ENCODE measurements at places on chromosomes 7 and 10.

DNA sequence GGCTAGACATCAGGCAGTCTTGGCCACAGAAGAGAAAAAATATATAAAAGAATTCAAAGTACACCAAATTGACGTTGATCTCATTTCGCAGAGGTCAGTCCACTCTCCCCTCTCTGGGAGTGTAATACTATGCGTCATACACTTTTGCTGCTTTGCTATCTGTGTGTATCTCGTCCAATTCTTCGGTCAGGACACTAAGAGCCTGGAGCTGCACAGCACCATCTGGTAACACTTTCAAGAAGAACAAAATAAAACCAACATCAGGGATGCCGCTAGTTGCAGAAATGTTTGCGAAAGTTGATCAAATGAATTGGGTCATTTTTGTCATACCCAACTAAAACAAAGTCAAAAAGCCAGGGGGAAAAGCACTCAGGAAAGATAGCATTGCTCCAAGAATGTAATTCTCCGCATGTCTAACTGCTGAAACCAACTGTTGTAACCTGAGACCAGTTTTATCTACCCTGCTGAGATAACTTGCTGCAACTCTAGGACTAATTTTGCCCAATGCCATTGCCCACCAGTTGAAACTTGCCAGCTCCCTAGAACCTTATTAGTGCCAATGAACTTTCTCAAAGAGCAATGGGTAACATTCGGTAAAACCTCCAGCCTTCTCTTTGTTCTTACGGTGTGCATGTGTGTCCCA lies 23.0 kb downstream of the TMEM176A start:
- DNase-seq: peak; percentile 3

DNA sequence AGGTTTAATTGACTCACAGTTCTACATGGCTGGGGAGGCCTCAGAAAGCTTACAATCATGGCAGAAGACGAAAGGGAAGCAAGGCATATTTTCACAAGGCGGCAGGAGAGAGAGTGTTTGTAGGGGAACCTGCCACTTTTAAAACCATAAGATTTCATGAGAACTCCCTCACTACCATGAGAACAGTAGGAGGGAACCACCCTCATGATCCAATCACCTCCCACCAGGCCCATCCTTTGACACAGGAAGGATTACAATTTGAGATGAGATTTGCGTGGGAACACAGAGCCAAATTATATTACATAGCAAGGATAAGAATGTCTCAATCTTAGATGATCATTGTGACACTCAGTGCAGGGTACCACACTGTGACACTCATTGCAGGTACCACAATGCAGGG lies 44.2 kb downstream of the MRPL32 start:
- no peak for DNase-seq

- DNase-seq: no peak
These were observed 39.0 kb upstream of the PCBD1 start for GRCh38 chr10:70927189-70927943.

- DNase-seq: no peak
These were observed 103.3 kb upstream of the DIP2C start for GRCh38 chr10:792792-793100.

DNA sequence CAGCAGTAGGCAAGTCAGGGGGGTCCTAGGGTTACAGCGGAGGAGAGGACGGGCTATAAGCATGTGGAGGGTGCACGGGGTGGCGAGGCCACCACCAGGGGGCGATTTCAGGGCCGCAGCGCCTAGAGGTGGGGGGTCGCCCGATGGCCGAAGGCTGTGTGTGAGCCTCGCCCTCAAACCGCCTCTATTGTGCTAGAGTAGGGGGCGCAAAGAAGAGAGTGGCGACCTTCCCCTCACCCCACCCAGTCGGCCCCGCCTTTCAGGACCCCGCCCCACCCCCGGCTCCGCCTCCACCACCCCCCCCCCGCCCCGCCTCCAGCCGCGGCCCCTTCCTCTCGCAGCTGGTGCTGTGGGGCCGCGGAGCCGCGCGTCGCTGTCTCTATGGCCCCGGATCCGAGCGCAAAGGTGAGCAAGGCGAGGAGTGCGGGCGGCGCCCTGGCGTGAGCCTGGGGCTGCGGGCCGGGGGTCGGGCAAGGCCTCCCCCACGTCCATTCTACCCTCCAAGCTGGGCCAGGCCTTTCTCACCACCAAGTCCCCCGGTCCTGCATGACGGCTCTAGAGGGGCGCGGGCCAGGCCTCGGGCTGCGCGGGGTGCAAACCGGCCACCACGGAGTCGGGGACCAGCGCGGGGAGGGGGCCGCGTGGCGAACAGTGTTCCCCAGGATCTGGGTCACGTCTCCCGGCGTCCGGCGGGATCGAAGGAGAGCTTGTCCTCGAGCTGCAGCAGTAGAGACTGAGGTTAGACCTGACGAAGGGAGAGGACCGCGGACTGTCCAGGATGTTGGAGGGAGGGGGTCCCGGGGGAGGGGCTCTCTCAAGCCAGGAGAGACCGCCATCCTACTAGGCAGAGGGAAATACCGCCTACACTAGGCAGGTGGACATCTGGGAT lies at the start of gene SEMA4G:
Gene SEMA4G (plus strand): TSS at position 318 of the 889 bp plus-strand sequence. CDS start 3,409 bp downstream, outside the sequence.
- no peak for DNase-seq

- DNase-seq: no peak
These were observed 337.2 kb downstream of the C7orf25 start for GRCh38 chr7:42574685-42575084.

GRCh38 chr10:71697938-71698709 lies 21.5 kb downstream of the C10orf105 start:
- DNase-seq: no peak

DNA sequence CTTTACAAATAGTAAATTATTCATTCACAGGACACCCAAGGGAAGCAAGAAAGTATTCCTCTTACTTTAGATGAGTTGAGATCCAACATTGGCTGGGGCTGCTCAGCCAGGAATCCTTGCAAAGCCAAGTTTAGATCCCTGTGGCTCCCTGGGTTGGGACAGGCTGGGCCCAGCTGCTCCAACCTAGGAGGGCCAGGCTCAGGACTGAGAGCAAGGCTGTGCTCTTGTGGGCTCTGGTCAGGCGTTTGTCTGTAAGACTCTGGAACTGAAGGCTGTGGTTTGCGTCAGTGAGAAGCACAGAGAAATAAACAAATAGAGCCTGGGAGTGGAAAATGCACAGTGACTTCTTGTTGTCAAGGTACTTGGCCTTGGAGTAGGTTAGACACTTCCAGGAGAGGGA lies 53.2 kb upstream of the TMEM273 start:
- no peak for DNase-seq
